ENCODE measurements at places on chromosomes 5 and 9.
A peak's percentile ranks its signal among the peaks of the same experiment; 100 is the strongest.

DNA sequence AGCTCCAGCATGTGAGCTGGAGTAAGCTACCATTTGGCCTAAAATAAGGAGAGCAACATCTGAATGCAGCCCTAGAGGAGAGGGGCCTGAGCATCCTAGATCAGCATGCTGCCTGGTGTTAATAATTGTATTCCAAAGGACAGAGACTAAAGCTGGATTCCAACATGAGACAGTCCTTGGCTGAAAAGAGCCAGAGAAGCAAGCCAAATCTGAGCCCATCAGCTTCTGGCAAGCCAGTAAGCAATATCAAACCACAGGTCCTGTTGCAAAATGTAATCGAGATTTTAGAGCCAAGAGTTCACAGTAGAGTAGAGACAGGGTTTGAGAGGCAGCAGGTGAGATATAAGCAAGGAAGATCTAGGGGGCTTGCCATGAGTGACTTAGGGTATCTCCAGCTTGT, 42.3 kb upstream of the DMAC1 start:
- DNase-seq = no peak

DNA sequence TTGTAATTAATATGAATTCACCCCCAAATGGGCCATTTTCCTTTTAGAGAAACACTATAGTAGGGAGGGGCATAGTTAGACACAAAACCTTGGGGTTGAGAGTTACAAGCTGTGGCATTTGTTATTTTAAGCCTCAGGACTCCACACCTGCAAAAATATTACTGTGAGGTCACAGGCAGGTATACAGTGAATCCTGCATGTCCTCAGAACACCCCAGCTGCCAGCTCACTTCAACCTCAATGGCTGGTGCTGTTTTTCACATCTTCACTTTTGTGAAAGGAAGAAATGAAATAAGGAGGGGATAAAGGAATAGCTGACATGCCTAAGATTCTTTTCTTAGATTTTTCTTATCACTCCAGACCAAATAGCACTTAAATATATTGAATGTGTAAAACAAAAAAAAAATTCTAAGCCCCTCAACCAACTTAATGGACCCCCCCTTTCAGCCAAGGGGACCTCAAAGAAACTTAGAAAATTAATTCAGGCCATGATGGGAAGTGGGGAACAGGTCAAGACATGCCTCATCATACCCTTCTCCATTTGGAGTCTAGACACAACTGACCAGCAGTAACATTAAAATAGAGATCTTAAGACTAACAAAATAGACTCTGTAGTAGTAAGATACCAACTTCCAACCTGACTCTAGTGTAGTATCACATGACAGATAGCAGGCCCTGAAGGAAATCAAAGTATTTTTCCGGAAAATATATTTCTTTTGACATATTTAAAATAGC, 9.2 kb downstream of the C9orf85 start:
- no peak for DNase-seq

GRCh38 chr5:120761986-120762385, 297.9 kb downstream of the PRR16 start:
- no peak for DNase-seq

- DNase-seq = no peak
These were observed 120.9 kb downstream of the MAPKAP1 start for GRCh38 chr9:125586172-125586511.

GRCh38 chr5:156824800-156825199, 25.3 kb upstream of the PPP1R2B start:
- peak; percentile 41 for DNase-seq

DNA sequence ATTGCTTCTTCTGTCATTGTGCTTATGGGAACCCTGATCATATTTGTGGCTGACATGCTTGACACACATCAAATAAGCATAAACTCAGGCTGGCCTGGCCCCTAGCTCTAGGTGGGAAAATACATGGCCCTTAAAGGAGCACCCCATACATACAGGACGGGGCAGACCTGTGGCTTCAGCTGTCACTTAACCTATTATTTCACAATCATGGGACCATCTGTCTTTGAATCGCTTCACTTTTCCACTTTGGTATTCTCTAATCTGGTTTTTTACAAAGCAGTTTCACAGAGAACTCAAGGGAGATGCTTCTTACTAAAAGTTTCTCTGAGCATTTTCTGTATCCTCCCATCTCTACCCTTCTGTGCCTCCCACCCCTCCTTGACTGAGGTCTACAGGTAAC, 34.6 kb upstream of the LRRTM2 start:
- no peak for DNase-seq

DNA sequence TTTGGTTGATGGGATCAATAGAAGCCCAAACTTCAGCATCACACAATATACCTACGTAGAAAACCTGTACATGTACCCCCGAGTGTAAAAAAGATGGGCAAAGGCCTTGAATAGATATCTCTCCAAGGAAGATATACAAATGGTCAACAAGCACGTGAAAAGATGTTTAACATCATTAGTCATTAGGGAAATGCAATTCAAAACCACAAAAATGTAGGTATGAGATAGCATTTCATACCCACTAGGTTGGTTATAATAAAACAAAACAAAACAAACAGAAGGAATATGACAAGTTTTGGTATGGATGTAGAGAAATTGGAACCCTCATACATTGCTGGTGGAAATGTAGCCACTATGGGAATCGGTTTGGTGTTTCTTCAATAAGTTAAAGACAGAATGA, 33.1 kb upstream of the PPARGC1B start:
- DNase-seq = no peak

- peak; percentile 64 for DNase-seq
These were observed 512.9 kb upstream of the KLF4 start for GRCh38 chr9:108002371-108002956.

DNA sequence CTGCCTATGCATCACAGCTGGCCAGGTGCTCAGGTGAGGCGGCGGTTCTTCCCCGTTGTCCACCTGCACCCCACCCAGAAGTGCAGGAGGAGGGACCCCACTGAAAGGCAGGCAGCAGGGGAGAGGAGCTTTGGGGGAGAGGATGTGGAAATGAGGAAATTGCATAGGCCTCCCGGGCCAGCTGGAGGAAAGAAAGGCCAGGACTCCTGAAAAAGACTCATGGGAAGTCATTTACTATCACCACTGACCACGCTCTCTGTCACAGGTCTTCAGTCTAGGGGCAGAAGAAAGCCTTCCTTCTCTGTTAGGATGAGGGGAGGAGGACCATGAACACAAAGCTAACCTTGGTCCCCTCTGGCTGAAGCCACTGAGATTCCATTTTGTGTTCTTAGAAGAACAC, 28.1 kb downstream of the KCNMB1 start:
- DNase-seq = no peak

- no peak for DNase-seq
These were observed 146.5 kb downstream of the LPAR1 start for GRCh38 chr9:110891760-110892159.

DNA sequence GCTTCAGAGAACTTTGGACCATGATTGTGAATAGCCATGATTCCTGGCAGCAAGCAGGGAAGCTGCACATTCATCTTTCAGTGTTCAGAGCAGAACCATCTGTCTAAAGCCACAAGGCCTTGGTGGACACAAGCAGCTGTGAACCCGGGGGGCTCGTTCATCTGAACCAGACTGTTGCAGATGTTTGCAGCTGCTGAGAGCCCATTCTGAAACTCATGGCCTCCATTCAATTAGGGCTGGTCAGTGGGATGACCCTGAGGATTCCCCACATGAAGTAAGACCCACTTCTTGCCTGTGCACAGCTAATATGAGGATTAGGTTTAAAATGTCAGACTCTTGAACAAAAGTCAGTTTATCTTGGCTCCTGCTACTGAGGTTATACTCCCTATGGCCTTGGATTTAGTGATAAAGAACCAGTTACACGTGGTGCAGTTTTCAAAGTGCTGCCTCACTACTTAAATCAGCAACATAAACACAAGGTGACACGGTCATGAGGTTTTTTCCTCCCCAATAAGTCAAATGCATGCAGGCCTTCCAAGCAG, 109.8 kb upstream of the IFNK start:
- DNase-seq = peak; percentile 90

GRCh38 chr5:137730336-137730735, 5.6 kb downstream of the KLHL3 start:
- DNase-seq = no peak

- no peak for DNase-seq
These were observed 47.2 kb downstream of the MACIR start for GRCh38 chr5:103305809-103306208.

DNA sequence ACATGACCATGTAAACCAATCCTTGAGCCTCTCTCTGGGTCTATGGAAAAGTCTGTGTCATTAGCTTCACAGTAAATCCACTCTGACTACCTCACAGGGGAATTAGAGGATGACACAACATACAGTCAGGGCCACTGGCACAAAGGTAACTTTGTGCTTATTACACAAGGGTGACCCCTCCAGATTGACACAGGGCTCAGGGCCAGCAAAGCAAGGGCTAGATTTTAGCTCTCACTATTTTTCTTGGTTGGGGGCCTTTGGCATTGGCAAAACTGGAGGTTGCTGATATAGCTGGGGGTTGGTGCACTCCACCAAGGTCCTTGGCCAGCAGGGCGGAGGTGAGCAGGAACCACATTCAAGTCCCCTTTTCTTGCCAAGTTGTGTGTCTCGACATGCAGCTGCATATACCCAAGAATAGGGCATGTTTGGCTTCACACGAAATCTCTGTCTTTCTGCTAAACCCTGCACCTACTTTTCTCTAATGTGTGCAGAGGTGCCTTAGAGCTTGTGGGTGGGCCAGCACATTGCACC, 15.2 kb upstream of the OSMR start:
- no peak for DNase-seq

DNA sequence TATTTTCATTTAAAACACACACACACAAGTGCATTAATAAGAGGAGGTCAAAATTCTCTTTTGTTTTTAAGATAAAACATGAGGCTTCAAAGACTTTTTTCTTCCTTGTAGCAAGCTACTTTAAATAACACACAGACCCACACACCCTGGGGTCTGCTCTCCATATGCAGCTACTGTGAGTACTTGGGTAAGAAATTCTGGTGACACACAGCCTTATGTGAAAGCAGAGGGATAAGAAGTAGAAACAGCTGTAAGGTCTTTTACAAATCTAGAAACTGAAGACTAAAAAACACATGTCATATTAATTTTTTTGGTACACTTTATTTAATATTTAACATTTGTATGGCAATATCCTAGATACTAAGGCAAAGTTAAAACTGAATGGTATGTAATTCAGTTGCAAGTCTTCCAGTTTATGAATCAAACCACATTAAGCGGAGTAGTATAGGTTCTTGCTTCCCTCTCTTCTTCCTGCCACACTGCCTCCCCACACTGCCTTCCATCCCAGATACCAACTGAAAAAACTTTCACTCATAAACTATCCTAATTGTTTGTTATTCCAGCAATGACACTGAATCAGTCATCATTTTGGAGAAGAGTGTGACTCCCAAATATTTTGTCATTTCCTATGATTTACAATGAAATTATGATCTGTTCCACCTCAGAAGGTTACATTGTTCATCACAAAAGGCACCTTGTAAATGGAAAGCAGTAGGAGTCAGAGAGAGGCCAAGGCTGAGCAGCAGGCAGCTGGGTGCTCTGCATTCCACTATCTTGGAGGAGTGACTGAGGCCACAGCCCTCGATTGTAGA, 92.0 kb downstream of the PLCXD3 start:
- DNase-seq = no peak

DNA sequence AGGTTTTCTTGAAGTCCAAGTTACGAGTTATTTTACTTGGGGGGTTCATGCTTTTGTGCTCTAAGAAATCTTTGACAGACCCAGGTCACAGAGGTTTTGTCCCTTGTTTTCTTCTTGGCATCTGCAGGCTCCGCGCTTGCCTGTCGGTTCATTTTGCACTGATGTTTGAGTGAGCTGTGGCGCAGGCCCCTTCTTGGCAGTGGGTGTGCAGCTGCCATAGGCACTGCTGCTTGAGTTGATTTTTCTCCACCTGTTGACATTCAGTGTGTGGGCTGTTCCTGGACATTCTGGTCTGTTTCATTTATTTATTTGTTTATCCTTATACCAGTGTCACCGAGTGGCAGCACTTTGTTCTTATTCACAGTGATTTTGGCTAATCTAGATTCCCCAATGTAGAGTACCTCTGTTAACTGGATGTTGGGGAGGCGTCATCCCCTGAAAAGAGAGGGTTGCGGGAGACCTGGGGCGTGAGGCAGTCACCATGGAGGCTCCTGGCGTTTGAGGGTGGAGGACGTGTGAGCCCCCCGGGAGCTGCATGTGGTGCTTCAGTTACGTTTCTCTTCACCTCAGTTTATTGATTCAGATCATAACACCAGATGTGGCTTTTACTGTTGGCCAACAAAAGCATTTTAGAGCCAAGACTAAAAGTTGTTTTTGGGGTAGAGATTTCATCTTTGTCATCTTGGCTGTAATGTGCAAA, 121.4 kb upstream of the CACNA1B start:
- no peak for DNase-seq

GRCh38 chr5:103036601-103037000, 83.3 kb downstream of the GIN1 start:
- no peak for DNase-seq

GRCh38 chr5:3995954-3996619, 400.5 kb downstream of the IRX1 start:
- DNase-seq = no peak

DNA sequence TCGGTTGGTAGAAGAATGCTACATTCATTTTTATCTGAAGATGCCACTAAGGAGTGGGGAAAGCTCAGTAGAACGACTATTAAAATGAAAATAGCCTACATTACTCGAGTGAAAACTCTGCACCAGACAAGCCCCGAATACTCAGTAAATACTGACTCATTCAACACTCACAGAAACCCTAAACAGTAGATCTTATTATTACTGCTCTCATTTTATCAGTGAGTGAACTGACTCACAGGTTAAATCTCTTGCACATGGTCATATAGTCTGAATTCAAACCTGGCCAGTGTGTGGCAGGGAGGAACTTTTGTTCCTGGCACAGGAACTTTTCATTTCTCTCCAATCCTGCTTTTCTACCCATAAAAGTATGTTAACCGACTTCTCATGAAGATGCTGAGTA, 9.6 kb upstream of the PAPPA start:
- no peak for DNase-seq

GRCh38 chr9:88966894-88967676, 24.2 kb upstream of the S1PR3 start:
- DNase-seq = no peak

DNA sequence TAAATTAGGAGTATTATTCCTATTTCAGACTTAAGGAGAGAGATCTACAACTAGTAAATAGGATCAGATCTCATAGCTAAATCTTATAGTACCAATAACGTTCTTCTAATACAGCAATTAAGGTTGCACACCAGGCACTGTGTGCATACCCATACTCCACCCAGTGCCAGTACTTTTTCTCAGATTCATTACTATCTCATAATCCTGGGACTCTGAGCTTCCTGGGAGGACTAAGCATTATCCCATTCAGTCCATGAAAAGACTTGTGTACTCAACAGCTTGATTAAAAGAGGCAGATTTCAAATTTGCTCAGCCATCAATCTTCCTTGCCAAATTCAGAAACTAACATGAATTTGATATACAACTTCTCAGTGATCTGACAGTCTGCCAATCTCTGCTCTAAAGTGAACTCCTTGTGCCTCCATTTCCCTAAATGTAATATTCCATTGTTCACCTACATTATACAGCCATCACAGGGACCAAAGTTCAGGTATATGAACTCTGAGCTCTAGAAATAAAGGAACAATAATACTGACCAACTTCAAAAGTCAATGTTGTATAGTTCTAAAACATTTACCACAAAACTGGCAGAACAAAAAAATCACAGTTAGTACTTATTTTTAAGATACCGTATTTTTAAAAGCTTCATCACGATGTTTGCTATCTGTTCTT, 7.2 kb downstream of the STRBP start:
- DNase-seq = no peak

Data from femur (tissue), 1 donor.